ENCODE measurements at places on chromosomes 5 and 9.

GRCh38 chr5:170221327-170221741 is 11.5 kb upstream of the C5orf58 start:
- no peak for DNase-seq

DNA sequence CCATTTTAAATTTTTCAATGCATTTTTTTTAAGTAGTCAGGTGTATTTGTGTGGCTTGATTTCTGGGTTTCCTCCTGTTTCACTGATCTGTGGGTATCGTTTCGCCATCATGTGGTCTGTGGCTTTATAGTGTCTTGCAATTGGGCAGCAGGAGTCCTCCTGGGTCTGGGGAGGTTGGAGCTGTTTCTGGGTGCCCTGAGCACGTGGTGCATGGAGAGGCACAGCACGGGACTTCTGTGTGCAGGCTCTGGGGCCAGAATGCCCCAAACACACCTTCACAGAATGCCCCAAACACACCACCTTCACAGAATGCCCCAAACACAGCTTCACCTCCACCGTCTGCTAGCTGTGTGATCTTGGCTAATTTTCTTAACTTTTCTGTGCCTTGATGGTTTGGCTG is 82.6 kb upstream of the COL5A1 start:
- DNase-seq: peak; percentile 50

- DNase-seq: no peak
Observed at GRCh38 chr5:35061211-35061770, 13.5 kb upstream of the AGXT2 start.

- DNase-seq: no peak
Observed at GRCh38 chr5:133723126-133723525, 110.8 kb upstream of the FSTL4 start.

DNA sequence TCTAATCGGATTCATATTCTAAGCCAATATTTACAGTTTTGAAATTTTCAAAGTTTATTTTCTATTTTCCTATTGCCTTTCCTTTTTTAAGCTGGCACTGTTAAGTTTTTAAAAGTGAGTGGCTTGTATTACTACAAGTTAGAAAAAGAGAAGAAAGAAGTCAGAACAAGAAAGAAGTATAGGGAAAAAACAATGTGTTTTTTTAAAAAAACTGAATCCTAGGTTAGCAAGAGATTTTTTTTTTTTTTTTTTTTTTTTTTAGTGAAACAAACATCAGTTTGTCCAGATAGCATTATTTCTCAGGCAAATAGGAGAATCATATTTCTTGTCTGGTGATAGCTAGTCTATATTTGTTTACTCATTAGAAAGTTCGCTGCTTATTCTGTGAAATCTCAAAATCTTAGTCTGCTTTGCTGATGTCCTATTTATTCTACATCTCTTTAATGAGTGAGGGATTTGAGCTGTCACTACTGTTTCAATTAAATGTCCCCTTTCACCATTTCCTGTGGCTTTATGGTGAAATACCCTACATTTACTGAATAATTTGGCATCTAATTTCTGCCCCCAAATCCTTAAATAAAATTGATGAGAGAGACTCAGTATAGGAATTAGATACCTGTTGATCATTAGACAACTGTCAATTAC is 19.1 kb upstream of the LMNB1 start:
- no peak for DNase-seq

DNA sequence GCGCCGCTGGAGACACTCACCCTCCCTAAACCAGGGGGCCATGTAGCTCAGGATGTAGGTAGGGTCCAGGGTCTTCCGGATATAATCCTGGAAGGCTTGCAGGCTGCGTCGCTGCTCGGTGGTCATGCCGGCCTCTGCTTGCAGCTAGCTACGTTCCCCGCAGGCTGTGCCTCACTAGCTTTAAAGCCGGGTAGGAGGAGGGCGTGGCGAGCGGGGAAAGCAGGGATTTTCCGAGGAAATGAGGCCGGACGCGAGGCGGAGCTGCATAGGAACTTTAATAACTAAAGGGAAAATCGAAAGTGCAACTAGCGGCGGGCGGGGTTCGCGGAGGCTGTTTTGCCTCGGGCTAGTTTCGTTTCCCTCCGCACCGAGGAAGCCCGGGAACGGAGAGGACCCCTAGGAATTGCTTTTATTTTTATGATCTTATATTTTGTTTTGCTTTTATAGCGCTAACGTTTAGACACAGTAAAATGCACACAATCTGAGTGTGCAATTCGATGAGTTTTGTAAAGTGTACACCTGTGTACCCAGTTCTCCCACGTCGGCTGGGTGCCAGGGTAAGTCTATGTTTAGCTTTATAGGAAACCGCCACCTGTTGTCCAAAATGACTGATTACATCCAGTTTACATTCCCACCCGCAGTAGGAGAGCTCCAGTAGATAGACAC is at the start of gene RIGI:
TSS of gene RIGI (minus strand) at position 156 of the 666 bp plus-strand sequence. CDS start at position 126, 30 bp downstream.
- peak; percentile 69 for DNase-seq

- no peak for DNase-seq
Observed at GRCh38 chr9:123043081-123043939, 9.8 kb downstream of the GPR21 start.

GRCh38 chr9:130938652-130939404 is at the start of gene FIBCD1:
TSS of gene FIBCD1 (minus strand) at chr9:130939247. CDS start at chr9:130938607, 640 bp downstream.
- no peak for DNase-seq

DNA sequence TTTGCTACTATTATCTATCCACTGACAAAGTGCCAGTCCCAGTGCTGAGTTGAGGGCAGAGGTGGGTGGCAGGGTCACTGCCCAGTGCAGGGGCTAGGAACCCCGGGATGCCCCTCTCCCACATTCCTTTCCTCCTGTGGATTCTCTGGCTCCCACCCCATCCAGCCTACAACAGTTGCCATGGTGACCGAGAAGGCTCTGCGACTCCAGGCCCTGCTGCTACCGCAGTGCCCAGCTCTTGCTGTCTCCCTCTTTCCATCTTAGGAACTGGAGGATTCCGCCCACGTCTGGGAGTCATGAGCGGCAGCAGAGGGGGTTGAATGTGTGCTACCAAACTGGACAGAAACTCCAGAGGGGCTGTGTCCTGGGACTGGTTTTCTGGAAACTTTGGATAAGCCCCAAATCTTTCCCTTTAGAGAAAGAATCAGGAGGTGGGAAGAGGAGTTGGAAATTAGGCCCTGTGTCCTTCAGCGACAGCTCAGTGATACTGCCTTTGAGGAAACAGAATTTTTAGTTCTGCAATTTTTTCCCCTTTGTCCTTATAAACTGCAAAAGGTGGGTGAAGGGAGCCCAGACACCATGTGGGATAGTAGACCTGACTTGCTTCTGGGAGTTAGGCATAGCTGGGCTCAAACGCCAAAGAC is 20.7 kb upstream of the C5orf47 start:
- no peak for DNase-seq

DNA sequence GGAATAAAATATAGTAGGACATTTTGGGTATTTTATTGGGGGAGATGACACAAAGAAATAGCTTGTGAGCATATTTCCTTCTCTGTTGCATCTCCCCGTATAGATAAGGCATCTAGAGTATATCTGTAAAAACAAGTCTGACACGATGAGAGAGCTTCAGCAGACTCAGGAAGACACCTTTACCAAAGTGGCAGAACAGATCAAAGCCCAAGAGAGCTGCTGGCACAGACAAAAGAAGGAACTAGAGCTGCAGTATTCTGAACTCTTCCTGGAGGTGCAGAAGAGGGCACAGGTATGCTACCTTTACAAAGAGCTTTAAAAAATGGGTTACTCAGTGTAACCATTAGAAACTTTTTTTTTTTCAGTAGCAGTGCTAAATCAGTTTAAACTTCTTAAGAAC is 176.7 kb downstream of the CCDC171 start:
- no peak for DNase-seq

DNA sequence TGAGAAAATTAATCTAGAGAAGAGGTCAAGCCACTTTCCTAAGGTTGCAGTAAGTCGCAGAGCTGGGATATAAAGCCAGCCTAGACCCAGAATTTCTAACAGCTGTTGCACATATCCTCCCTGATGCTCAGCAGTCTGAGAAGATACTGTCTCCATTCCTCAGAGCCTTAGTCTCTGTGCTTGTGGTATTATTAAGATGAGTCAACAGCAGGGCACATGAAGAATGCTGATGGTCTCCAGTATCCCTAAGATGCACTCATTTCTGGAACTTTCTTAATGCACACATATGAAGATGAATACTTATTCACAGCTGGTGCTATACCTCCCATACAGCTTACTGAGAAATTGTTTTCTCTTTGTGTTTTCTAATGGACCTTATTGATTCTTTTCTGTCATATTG is 32.5 kb downstream of the SGCD start:
- no peak for DNase-seq

DNA sequence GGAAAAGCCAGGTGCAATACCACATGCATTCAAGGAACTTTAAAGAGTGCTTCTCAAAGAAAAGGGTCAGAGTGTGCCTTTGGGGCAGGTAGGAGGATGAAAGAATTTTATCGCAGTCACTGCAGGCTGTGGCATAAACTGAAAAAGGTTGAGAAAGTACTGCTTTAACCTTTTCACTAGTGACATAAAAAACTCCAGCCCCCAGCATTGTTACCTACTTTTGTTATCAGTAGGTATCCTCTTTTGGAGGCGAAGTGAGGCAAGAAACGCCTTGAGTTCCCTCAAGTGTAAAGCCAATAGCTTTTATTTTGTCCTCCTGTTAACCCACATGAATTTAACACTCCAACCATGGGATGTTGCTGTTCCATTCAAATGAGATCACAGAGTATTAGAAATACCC is 64.7 kb upstream of the CHD1 start:
- no peak for DNase-seq

DNA sequence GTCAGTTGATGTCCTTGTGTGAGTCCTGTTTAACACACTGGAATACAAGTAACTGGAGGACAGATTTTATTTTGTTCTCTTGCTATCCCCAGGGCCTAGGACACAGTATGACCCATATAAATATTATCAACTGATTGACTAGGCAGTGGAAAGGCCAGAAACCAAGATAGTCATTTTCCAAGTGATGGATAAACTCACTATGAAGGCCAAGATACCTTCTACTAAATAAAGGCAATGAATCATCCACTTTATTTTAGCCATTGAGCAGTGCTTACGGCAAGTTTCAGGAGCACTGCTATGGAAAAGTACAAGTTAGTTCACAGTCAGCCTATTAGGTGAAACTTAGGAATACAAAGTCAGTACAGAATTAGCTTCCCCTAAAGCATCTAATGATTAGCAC is 153.2 kb downstream of the SEMA5A start:
- no peak for DNase-seq
